ENCODE measurements at places on chromosomes 6 and 20.

DNA sequence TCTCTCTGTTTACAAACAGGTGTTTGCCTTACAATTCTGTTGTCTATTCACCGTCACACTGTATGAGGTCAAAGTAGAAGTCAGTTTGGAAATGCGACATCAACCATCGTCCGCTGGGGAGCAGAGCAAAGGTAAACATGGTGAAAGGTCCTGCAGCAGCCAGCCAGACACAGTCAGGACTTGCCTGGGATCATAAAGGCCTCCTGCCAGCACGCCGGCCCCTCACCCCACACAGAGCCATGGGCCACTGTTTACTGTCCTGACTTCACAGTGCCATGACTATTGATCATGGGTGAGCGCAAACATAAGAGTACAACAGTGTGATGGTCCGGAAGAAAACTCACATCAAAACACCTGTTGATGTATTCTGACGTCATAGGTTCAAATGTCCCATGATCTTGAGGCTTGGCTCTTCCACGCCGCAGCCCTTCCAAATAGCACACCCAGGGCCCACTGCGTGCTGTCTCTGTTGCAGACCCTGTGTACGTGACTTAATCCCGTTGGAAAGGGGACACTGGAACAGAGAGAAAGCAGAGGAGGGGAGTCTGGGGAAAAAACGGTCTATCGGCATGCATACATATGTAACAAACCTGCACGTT, 16.9 kb upstream of the PPP1R3G start:
- DNase-seq, result no peak

GRCh38 chr6:23175391-23175790, 606.0 kb downstream of the HDGFL1 start:
- DNase-seq, result no peak

DNA sequence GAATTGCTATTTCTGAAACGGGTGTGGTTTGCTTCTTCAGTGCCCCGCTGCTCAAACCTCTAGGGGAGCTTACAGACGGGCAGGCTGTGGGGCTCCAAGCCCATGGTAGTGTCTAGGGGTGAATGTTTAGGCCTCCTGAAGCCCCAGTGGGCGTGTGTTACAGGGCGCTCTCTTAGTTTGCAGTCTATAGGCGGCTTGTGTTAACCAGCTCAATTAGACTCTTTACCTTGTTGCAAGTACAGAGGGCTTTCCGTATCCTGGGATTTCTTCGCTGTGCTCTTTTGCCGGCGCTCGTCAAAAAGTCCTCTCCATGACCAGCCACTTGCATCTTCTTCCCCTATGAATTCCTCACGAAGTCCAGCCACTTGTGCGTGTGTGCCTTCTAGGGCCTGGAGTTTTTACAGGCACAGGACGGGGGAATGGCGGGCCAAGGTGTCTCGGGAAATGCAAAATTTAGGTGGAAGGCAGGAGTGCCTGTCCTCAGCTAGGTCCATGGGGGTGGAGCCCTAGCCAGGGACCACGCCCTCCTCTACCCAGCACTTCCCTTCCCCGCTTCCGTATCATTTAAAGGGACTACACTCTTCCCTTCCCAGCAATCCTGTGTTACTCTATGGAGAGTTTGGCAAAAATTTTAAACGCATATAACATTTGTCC, 94.5 kb downstream of the HTR1B start:
- DNase-seq, result no peak

DNA sequence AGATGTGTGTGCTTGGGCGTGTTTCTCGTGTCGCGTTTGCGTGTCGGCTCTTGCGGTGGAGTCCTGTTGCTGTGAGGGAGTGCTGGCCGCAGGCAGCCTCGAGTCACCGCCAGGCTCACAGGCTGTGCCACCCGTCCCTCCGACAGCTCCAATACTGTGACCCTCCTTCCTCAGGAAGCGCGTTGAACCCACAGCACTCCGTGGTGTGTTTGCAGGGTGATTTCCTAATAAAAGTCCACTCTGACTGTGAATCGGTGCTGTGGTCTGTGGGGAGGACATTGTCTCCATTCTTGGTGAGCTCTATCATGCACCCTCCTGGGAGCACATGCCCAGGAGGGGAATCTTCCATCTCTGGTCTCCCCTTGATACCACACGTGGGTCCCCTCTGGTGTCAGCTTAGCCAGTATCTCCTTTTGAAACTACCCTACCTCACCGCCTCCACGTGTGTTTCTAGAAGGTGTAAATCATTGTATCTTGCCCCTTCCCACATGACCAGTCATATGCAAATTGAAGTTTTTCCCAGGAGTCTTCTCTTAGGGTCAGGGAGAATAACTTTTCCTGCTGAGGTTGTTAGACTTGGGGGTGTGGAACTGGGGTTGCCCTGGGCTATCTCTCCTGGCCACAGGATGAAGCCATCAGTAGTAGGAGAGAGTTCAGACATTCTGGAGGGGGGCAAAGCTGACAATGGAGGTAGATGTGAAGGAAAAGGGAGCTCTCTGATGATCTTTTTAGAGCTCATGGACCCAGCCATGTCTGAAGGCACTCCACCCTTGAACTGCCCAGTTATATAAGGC, 13.3 kb upstream of the PCMTD2 start:
- DNase-seq, result no peak

- peak; percentile 84 for DNase-seq
Observed at GRCh38 chr6:13454286-13455221, 32.8 kb downstream of the GFOD1 start.

DNA sequence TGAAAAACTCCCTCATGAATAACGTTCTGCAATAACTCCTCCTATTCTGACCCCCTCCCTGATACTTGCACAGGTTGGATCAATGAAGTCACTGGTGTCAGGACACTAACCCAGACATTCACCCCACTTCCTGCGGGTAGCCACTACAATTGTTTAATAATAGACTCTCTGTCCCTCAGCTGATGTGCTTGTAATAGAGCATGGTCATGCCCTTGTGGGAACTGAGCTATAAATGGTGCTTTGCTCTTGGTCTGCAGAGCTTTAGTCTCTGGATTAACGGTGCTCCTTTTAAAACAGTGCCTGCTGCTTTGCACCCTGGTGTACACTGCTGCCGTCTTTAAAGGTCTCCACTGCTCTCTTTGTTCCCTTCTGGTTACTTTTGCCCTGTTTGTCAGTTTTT, 127.3 kb downstream of the BACH2 start:
- no peak for DNase-seq

GRCh38 chr20:4366076-4366475, 350.7 kb upstream of the RNF24 start:
- DNase-seq, result no peak

DNA sequence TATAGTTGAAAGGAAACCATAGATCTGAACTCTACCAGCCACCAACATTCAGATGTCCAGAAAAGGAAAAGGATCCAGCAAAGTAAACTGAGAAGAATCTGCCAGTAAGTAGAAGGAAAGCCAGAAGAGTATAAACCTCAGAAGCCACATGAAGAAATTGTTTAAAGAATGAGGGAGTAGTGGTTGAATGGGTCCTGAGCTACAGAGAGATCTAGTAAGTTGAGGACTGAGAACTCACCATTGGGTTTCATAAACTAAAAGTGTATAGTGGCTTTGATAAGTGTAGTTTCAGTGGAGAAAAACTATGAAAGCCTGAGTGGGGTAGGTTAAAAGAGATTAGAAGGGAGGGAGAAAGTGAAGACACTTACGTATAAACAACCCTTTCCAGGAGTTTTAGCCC, 32.0 kb upstream of the SUMO4 start:
- DNase-seq, result no peak

GRCh38 chr6:38933426-38933825, 115.2 kb upstream of the GLP1R start:
- no peak for DNase-seq

GRCh38 chr6:159359581-159360297, 190.5 kb downstream of the FNDC1 start:
- no peak for DNase-seq

GRCh38 chr20:57241363-57241991, 25.0 kb downstream of the BMP7 start:
- DNase-seq, result no peak

DNA sequence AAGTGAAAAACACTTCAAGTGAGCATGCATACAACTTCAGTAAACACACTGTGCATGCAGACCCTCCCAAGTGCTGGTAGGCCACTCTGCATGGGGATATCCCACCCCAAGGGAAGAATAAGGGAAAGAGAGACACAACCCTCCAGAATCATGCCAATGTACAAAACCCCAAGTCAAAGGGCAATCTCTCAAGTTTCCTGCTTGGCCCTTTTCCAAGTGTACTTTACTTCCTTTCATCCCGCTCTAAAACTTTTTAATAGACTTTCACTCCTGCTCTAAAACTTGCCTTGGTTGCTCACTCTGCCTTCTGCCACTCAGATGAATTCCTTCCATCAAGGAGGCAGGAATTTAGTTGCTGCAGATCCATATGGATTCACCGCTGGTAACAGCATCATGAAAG, 205.7 kb upstream of the PROKR2 start:
- DNase-seq, result no peak

- no peak for DNase-seq
Observed at GRCh38 chr6:29749308-29749662, 26.1 kb downstream of the HLA-F start.

- no peak for DNase-seq
Observed at GRCh38 chr6:45988635-45989034, 27.0 kb downstream of the CLIC5 start.

DNA sequence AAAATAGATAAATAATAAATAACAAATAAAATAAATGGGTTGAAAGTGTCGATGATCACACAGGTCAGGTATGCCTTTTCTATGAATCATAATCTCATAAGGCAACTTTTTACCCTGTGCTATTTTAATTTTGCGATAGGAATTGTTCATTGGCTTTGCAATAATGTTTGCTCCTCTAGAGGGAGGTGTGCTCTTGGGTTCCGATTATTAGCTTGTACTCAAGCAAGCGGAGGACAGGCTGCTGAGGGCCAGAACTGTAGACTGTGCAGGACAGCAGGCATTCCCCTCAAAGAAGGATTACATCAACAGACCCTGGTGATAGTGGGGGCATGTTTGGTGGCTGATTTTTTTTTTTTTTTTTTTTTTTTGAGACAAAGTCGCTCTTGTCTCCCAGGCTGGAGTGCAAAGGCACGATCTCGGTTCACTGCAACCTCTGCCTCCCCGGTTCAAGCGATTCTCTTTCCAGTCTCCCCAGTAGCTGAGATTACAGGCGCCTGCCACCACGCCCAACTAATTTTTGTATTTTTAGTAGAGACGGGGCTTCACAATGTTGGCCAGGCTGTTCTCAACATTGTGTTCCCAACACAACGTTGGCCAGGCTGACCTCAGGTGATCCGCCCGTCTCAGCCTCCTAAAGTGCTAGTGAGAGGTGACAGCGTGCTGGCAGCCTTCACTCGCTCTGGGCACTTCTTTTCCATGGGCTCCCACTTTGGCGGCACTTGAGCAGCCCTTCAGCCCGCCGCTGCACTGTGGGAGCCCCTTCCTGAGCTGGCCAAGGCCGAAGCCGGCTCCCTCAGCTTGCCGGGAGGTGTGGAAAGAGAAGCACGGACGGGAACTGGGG, 35.6 kb downstream of the RIOK1 start:
- DNase-seq, result no peak

GRCh38 chr20:9508240-9508661, 6.1 kb upstream of the LAMP5 start:
- DNase-seq, result no peak

GRCh38 chr6:79928478-79928998, 18.8 kb downstream of the ELOVL4 start:
- DNase-seq, result no peak

DNA sequence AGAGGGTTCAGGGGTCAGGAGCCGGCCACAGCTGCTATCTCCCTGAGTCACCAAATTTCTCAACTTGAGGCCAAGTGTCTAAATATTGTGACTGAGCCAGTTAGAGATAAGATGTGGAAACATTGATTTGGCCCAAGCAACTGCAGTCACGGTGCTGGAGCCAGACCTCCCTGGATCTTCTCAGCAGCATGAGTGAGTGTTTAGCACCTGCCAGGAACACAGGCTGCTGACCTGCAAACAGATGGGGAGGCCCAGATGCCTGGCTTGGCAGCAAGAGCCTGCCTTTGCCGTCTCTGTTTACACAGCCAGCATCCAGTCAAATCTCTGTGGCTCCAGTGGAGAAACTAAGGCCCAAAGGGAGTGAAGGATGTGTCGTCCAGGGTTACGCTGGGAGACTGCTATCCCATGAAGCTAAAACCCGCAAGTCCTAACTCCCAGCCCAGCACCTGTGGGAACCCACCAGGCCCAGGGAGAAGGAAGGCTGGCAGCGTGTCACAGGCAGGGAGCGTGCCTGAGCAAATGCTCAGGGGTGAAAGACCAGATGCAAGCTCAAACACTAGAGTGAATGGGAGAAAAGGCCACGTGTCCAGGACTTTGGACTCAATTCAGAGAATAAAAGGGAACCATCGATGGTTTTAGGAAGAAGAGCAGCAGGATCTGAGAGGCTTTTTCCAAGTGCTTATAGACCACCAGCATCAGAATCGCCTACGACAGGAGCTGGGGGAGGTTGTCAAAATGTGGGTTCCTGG, 15.9 kb upstream of the PTGIS start:
- DNase-seq, result no peak

- DNase-seq, result no peak
Observed at GRCh38 chr6:140047321-140047720, 672.9 kb upstream of the CITED2 start.

GRCh38 chr6:160154471-160154870, 32.9 kb downstream of the SLC22A1 start:
- no peak for DNase-seq

GRCh38 chr6:56693246-56693607, 50.5 kb upstream of the DST start:
- DNase-seq, result no peak

DNA sequence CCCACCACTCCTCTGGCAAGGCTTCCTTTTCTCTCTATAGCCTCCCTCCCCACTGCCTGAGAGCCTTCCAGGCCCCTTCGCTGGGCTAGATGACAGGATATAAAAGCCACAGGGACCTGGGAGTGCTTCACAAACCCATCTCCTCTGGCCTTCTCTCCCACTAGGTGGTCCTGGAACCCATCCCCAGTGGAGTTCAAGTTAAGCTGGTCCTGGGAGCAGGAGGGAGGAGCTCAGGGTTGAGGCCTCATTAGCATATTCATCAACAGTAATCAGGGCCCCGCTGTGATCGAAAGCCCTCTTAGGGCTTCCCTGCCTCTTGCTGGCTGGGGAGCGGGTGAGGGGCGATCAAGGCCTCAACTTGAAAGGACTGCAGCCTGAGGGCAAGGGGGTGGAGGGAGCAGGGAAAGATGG, 9.1 kb downstream of the EBF4 start:
- no peak for DNase-seq

GRCh38 chr6:153442096-153442495, 311.0 kb upstream of the RGS17 start:
- DNase-seq, result no peak

DNA sequence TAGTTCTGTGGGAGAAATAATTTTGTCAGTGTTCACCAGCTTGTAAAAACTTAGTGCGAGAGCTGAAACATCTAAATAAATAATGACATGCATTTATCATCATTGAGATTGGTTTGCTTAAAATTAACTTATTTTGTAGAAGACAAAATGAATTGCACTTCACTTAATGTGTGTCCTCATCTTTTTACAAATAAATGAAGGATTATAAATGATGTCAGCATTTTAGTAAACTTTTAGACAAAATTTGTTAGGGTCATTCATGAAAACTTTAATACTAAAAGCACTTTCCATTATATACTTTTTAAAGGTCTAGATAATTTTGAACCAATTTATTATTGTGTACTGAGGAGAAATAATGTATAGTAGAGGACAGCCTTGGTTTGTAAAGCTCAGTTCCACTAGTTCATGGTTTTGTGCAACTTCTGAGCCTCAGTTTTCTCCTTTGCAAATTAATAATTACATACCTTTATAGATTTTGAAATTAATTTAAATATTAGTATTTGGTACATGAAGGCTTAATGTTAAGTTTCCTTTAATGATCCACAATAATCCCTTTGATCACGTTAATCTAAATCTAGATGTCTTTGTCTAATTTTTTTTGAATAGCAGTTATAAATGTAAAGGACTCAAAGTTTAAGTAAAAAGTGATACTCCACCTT, 9.2 kb downstream of the LOC128125822 start:
- DNase-seq, result no peak

GRCh38 chr6:56040223-56040622, 164.8 kb upstream of the BMP5 start:
- DNase-seq, result no peak

All from stimulated activated CD8-positive, alpha-beta memory T cell treated with anti-CD3 and anti-CD28 coated beads, Interleukin-4, amount 100 ng/mL, for 4 hours (primary cell).